Endodermal cell (in vitro differentiated cells): ENCODE measurements at places on chromosomes 6 and 20.
A peak's percentile ranks its signal among the peaks of the same experiment; 100 is the strongest.

GRCh38 chr6:157226026-157226625 is 97.2 kb downstream of the TMEM242 start:
- DNase-seq, result no peak

DNA sequence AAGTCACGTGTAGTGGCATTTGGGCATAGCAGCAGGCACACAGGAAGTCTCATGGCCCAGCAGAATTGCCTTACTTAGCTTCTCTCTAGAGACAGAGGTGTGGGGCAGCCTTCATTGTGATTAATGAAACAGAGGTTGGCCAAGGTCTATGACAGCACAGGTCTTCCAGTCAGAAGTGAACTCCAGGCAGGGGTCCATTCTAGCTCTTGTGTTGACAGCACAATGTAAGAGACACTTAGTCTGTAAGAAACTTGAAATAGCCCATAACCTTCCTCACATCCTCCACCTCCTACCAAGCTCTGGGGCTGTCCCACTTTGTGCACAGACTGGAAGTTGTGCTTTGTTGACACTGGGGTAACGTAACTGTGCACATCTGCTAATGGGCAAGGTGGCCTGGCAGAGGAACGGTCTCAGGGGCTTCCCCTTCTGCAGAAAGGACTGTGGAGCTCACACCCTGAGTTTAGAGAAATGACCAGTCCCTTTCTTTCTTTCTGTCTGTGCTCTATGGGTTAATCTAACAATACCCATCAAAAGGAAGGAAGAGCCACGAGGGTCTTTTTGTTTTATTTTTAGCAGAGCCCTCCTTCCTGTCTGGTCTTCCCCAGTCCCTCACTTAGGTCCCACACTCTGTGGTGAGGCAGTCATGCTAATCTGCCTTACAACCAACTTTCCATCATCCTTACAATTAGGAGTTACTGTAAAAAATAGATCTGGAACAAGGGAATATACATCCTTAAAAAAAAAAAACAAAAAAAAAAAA is 35.6 kb upstream of the TAGAP start:
- peak; percentile 31 for DNase-seq

GRCh38 chr20:40990542-40991120 is 38.0 kb upstream of the TOP1 start:
- DNase-seq, result peak; percentile 96

DNA sequence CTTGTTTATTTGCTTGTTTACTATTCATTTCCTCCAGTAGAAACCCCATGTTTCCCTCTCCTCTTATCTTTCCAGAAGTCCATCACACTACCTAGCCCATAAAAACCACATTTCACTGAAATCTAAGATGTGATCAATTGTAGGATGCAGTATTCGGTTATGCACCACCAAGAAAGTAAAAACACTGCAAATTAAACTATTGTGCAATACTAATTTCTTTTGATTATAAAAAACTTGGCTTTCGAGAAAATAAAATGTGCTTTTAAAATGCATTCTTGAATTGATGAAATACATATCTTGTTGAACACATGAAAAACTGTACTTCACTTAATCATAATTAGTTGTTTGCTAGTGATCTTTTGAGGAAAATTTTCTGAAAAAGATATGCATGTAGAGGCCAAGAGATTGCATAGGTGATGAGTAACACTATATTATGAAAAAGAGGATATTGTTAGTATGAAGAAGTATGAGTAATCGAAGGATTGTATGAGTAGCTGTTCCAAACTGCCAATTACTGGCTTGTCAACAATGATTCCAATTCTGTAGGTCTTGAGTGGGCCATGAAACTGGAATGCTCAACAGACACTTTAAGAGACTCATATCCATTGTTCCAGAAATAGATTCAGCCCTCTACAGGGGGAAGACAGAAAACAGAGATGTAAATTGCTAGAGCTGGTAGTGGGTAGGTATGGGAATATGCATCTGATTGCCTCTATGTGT is 79.7 kb downstream of the RNF217 start:
- DNase-seq, result no peak

GRCh38 chr6:73471686-73472290 is 10.3 kb downstream of the MTO1 start:
- no peak for DNase-seq

- no peak for DNase-seq
These were observed 164.3 kb downstream of the RFPL4B start for GRCh38 chr6:112511441-112511840.

DNA sequence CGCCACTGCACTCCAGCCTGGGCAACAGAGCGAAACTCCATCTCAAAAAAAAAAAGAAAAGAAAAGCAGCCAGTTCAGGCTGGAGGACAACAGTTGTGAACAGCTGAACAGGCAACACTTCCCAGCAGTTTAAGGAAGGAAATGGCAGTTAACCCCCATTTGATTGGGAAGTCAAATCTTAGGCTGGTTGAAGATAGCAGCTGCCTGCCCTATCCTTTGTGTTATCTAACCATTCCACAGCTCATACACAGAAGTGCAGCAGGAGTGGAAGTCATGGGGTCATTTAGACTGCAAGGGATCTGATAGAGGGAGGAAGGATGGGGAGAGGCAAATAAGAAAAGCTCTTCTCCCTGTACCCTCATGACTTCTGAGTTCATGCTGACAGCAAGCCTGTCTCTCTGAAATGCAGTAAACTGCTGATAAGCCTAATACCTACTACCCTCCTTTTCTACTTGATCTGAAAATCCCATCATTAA is 35.3 kb downstream of the KCTD20 start:
- DNase-seq, result no peak

DNA sequence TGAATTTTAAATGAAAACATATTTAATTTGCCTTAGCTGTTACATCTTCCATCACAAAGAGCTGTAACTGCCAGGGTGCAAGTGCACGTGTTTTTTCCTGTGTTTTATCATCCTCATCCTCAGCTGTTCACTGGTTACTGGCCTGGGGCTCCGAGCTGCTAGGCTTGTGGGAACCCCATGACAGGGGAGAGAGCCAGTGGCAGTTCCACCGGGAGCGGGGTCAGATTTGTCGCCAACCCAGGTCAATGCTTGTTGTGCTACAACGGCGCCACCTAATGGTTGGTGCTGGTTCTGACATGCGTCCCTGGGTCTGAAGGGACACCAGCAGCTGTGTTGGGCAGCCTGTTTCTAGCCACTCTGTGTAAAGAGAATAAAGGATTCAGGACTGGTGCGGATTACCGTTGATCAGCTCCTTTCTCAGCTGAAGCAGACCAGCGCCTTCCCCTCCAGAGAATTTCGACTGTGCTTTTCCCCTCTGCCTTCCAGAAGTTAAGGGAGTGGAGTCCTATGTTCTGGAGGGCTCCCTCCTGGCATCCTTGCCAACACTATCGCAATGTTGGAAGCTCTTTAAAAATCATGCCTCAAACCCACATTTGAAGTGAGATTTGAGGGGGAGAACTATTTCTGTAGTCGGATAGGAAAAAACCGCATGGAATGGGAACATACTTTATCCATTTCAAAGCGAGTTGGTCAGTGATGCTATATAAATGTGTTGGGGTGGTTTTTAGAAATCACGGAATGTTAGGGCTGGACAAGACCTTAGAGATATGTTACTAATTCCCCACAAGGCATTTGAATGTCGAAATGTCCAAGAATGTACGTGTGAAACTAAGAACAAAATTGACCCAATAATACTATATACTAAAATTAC is 32.1 kb downstream of the SUMO4 start:
- peak; percentile 99 for DNase-seq

- DNase-seq, result no peak
These were observed 240.4 kb downstream of the TBC1D32 start for GRCh38 chr6:121093928-121094327.

DNA sequence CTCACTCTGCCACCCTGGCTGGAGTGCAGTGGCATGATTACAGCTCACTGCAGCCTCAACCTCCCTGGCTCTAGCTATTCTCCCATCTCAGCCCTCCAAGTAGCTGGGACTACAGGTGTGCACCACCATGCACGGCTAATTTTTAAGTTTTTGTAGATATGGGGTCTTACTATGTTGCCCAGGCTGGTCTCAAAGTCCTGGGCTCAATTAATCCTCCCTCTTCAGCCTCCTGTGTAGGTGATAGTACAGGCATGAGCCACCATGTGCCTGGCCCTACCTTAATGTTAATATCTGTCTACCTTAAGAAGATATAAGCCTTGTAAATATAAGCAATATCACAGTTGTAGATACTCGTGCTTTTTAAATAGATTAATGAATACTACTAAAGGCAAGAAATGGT is 16.7 kb downstream of the EEF1A1 start:
- no peak for DNase-seq

DNA sequence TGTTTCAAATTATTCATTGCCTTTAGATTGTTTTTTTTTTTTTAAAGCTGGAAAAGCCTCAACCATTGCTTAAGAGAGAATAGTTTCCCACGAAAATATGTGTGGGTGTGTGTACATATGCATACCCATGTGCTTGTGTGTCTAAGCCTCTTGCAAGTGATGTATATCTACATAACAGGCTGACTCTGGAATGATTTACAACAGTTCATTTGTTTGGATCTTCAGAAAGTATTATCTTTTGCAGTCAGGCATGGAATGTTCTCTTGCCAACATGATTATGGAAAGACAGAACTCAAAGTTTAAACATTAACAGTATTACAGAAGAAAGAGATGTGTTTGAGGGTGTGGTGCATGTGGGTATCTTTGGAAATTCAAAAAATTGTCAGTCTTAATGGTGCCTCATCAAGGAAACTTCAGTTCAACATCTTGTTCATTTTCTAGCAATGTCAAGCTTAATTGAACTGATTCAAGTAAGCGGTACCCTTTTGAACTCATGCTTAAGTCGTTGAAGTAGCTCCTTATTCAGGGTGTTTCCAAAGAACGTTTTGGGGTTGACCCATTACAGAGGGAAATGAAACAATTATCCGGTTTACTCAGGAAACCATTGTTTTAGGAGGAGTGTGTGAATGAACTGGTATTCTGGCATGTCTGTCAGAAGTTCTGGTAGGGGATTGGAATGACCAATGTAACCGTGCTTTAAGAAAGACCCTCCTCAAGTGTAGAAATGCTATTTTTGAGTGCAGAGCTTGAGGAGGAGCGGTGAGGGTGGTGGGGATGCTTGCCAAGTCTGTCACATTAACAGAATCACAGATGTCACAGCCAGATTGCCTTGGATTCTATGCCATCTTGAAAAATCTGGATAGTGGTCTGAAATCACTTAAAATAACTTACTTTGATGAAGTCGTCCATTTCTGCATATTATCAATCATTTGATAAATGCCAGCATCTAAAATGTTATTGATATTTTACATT is 60.3 kb downstream of the ADGRG6 start:
- no peak for DNase-seq

DNA sequence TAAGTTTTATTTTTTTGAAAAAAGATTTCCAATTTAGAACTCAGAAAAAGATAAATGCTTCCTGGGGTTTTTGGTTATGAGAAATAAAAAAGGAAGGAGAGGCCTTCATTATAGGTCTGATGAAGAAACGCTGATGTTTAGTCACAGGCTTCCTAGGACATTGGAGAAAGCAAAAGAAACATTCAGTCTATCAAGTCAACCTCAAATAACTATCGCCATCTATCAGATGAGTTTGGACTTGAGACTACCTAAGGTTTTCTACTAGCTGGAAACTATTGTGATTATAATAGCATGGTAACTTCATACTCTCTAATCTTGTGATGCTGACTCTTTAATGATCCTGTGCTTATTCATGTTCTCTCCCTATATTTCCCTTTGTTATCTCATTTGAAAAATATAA is 171.3 kb downstream of the TPBG start:
- DNase-seq, result no peak

- DNase-seq, result no peak
These were observed 181.2 kb downstream of the ZDHHC14 start for GRCh38 chr6:157561929-157562810.

DNA sequence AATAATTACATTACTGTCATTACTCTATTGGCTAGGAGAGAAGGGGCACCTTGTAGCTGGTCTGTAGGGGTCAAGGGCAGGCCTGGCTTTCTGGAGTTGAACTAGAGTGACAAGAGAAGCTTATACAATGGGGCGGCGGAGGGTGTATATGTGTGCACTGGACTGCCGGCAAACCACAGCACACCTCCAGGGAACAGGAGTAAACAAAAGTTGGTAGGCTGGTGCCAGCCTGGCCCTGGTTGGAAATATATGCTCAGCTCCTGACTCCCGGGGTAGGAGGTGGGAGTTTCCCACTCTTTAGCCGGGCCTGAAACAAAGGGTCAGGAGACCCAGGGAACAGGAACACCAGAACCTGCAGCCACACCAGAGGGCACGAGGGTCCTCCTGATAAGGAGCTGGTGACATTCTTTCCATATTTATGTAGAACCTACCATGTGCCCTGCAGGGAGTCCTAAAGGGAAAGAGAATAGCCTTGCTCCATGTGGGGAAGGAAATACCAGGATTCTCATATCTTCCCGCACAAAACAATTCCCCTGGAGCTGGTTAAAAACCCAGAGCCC is 5.1 kb downstream of the C6orf132 start:
- peak; percentile 87 for DNase-seq

DNA sequence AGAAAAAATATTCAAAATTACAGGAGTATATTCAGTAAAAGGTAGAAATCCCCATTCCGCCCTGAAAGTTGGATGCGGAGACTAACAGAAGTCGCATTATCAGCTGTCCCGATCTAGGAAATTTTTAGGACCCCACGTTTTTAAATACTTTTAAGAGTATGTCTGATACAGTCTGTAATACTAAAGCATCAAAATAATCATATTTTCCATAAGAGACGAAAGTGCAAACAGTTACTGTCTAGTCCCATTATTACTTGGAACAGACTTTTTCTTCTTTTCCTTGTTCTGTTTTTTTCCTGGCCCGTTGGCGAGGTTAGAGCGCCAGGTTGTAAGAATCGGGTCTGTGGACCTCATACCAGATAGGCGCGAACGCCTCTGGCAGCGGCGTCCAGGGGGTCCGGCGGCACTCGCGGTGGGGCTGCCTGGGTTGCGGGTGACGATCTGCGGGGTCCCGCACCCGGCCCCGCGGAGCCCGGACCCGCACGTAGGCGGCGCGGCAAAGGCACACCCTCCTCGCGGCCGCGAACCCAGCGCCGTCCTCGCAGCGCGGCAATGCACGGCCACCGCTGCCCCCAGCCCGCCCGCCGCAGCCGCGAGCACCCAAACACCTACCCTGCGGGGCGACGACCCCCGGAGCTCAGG is 460 bp downstream of the PLAGL1 start:
- peak; percentile 57 for DNase-seq

DNA sequence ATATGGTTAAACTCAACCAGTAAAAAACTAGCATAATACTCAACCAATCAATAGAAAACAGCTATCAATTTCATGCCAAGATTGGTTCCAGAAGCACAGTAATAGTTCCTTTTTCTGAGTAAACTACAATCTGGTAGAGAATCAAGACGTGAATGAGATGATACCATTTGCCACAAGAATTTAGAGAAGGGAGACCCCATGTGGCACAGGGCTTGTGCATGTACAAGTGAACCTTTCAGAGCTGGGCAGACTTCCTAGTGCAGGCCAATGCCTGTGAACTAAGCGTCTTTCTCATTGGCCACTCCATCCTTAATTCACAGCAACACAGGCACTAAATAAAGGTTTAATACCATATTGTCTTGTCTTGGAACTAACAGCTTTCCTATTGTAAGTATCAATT is 213.5 kb downstream of the RFPL4B start:
- no peak for DNase-seq
